Stimulated activated CD4-positive, alpha-beta T cell treated with anti-CD3 and anti-CD28 coated beads, Interleukin-1b, Interleukin-23, amount 100 ng/mL, for 1 hour (primary cell): ENCODE measurements at places on chromosomes 11 and 22.

DNA sequence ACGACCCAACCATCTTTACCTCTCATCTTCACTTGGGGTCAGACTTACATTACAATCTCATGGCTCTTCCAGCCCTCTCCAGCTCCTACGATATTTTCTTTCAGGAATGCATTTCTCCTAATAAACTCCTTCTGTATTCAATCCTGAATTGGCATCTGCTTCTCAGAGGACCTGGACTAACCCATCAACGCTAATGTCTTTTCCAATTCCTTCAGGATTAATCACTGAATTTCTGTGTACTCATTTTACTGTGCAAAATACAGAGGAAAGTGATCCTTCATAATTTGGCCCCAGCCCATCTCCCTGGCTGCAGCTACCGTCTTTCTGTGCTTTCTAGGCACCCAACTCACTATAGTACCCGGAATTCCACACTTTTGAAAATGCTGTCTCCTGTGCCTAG is 239.2 kb downstream of the METTL15 start:
- no peak for DNase-seq

GRCh38 chr11:119795231-119795630 is 66.2 kb upstream of the NECTIN1 start:
- DNase-seq, result no peak

DNA sequence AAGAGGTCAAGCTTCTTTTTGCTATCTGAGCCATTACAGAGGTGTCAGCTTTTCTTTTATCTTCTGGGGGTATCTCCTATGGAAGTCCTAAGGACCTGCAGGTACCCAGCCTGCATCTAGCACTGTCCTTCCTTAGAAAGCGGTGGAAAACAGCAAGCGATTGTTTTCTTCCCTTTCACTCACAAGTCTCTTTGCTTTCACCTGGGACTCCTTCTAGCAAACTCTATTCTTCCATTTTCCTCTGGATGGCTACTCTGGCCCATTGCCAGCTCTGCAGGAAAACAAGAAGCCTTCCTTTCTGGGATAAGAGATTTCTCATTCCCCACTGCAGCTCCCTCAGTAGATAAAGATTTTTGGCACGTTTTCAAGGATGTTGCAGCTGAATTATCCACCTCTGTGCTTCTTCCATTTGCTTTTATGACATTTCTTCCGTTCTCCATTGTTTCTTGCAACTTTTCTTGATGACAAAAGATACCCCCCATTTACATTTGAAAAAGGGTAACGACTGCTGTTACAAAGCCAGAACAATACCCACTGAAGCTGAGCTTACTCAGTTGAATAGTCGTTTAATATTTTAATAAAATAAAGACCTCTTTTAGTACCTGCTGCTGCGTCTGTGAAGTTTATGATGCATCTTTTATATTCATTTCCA is 40.2 kb upstream of the BDNF start:
- DNase-seq, result no peak

- DNase-seq, result no peak
These were observed 386.2 kb downstream of the TENM4 start for GRCh38 chr11:79054636-79055035.

GRCh38 chr22:30182815-30183214 is 63.7 kb downstream of the LIF start:
- no peak for DNase-seq

DNA sequence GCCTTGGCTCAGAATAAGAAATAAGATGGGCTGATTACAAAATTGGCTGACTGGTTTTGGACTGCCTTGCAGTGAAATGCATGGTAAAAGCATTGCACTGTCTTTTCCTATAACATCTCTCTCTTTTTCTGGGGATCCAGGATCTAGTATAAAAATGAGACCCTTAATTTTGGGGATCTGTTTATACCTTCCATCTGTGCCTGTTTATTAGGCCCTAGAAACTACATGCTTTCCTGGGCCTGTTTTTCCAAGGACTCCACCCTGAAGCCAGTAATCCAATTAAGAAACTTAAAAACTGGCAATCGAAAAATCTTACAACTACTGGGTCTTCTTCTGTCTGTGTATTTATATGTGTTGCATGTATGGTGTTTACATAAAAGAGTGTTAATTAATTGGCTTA is 14.5 kb downstream of the HORMAD2 start:
- DNase-seq, result no peak

DNA sequence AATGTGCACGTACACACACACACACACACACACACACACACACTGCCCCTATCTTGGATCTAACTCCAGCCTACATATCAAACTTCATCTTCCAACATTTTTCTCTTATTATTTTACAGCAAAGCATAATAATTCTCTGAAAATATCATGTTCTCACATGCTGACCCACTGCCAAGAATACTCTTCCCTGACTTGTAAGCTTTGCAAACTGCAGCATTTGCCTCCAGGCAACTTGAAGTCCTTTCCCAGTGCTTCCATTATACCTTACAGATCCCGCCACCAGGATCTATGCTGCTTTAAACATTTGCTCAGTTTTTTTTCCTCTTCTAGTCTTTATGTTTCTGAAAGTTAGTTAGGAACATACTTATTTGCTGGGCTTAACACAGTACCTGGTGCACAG is 483.3 kb upstream of the ARHGAP42 start:
- no peak for DNase-seq

DNA sequence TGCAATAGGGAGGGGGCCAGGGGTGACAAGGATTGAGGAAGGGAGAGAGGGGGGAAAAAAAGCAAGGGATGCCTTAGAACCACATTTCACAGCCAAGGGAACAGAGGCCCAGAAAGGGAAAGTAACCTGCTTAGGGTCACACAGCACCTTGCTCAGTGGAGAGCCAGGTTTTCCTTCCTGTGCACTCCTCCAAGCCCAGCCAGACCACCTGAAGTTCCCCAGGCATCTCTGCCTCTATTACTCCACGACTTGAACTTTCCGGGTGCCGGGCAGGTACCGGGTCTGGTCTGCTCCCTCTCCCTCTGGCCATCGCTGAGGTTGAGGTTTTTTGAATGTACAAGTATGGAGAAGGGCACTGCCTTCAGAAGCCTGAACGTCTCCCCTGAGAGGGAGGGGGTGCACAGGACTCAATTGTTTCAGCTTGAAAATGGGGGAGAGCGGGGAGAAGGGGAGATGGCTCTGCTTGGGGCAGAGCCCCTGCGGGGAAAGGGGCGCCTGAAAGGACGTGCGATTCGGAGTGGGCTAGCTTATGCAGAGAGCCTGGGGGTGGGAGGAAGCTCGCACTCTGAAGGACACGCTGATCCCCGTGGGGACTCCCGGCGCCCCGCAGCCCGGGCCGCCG is 516 bp upstream of the SERPINH1 start:
- DNase-seq, result no peak

GRCh38 chr11:132658696-132659095 is 873.6 kb downstream of the OPCML start:
- no peak for DNase-seq

DNA sequence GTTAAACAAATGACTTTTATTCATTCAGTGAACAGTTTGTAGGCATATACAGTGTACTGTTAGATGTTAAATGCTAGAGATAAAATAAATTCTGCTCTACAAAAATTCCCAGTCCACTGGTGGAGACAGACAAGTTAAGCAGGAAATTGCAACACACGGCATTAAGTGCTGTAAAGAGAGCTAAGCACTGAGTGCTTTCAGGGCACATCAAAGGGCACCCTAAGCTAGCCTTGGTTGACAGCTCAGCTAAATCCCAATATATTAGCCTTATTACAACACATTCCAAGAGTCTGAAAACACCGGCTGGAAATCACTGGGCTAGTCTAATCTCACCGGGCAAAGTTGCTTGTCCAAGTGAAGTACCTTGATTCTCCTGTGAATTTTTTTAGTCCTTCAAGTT is 55.1 kb downstream of the NOX4 start:
- no peak for DNase-seq

- DNase-seq, result no peak
These were observed 83.9 kb downstream of the NCAM1 start for GRCh38 chr11:113045146-113045545.

GRCh38 chr11:61106894-61107470 is 4.7 kb downstream of the CD5 start:
- DNase-seq, result no peak

GRCh38 chr22:35601743-35602615 is 15.2 kb downstream of the MB start:
- no peak for DNase-seq

- no peak for DNase-seq
These were observed 3.9 kb downstream of the SCGB2A2 start for GRCh38 chr11:62273789-62274275.

GRCh38 chr11:39021539-39021938 is 2423.5 kb upstream of the RAG2 start:
- DNase-seq, result no peak

DNA sequence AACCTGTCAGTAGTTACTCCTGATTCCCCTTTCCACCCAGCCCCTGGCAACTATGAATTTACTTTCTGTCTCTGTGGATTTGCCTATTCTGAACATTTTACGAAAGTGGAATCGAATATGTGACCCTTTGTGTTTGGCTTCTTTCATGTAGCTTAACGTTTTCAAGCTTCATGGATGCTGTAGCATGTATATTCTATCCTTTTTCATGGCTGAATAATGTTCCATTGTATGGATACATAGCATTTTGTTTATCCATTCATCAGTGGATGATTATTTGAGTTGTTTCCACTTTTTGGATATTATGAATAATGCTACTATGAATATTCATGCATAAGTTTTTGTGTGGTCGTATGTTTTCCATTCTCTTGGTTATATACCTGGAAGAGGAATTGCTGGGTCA is 9.2 kb upstream of the GLB1L2 start:
- no peak for DNase-seq

DNA sequence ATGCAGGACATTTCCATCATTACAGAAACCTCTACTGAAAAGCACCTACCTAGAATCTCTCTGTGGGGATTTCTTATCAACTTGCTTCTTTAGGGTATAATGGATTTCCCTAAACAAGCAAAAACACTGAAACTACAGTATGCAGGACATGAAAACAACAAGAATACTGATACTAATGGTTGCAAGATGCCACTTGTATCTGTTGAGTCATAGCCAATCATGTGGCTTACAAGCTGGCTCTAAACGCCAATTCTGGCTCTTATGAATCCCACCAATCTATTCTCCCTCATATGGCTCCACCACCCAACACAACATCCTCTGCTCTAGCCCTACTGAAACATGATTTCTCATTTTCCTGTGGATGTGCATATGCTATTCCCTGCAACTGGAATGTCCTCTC is 22.6 kb downstream of the TENM4 start:
- DNase-seq, result no peak

DNA sequence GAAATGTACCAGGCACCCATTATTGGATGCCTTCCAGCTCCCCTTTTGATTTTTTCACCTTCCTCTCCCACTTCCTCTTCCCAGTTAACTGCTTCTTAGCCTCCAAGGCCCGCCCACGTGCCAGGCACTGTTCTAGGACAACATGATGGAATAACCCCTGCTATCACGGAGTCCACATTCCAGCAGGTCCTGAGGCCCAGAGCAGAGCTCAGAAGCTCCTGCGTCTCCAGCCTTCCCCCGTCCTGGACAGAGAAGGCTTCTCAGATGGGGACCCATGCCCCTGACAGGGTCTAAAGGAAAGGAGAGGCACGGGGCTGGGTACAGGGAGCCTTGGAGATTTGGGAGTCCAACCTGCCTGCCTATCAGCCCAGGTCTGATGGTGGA is 29.1 kb downstream of the TRIM29 start:
- DNase-seq, result no peak

- DNase-seq, result no peak
These were observed 1.7 kb downstream of the KLHDC7B start for GRCh38 chr22:50547263-50547985.

GRCh38 chr11:81725701-81726100 is 1008.0 kb downstream of the FAM181B start:
- DNase-seq, result no peak

- DNase-seq, result no peak
These were observed 50.6 kb downstream of the LDLRAD3 start for GRCh38 chr11:35994421-35994820.

- no peak for DNase-seq
These were observed 53.1 kb upstream of the CEP295 start for GRCh38 chr11:93608364-93608763.

GRCh38 chr22:45628515-45628914 is 43.1 kb upstream of the ATXN10 start:
- DNase-seq, result no peak

DNA sequence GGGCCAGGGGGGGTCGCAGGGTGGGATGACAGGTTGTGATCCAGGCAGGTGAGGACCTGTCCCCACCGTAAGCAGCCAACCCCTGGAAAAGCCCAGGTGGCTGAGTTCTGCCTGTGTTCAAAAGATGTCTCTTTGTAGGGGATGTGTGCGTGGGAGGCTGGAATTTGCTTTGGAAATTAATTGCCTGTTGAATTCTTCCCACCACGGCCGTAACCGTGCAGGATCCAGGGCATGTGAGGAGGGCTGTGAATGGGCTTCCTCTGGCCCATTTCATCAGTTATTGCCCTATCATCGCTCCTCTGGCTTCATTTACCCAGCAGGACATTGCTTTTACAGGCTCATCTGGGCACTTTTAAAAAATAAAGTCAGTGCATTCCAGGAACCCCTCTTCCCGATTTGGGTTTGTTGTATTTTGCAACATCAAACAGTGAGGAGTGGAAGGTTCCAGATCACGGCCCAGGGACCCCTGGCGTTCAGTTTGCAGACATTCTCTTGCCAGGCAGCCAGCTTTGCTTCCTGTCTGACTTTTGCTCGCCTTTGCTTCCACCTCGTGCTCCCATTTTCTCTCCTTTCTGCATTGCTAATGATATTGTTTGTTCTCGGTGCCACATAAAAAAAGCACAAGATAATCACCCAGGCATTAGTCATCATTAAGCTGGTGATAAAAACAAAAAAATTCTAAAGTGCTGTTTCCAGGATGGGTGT is 1306.6 kb downstream of the BRD1 start:
- DNase-seq, result no peak

- no peak for DNase-seq
These were observed 24.7 kb downstream of the GTPBP1 start for GRCh38 chr22:38730411-38730871.

- DNase-seq, result no peak
These were observed 64.6 kb downstream of the CTTN start for GRCh38 chr11:70462818-70463477.

DNA sequence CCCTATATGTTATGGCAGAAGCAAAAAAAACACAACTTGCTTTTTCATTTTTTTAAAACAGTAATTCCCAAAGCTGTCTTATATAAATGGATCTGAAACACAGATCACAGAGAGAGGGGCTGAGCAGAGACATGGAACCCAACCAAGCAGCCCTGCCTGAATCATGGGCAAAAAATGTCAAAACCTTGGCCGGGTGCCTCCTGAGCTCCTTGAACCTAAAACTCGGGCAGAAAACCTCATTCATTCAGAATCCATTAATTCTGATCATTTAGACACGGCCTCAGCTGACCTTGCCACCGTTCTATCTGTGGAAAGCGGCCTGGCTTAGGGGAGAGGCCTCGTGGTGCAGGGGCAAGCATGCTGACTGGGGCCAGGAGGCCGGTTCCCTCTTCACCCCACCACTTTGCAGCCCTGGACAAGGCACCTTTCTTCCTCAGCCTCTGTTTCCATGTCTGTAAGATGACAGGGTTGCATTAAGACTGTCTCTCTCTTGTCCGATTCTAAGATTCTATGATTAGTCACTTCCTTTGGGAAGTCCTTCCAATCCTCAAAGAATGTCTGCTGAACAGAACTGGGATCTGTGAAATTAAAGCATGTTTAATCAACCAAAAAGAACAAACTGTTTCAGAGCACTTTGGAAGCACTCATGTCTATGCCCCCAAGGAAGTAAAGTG is 26.0 kb downstream of the TENM4 start:
- no peak for DNase-seq

- DNase-seq, result no peak
These were observed 23.8 kb upstream of the SLC22A12 start for GRCh38 chr11:64566915-64567891.

- DNase-seq, result no peak
These were observed 21.2 kb downstream of the DAGLA start for GRCh38 chr11:61701242-61701886.
